PC-3 (cell line): ENCODE measurements at places on chromosomes 11 and 22. TPM values are rescaled to one million over a fixed set of nuclear protein-coding genes. Genes with fewer than 3 reads are reported as not detected.

- H3K36me3 ChIP-seq, result no peaks in the 10 kb centered on the region
- H3K27ac ChIP-seq, result no peak overlapping the region
- DNase-seq, result no peak
- no peak overlapping the region for H3K4me3 ChIP-seq
These were observed 284.8 kb downstream of the ETS1 start for GRCh38 chr11:128302425-128303186.

Gene TRPM5
- 0.06 TPM in 1 of 2 replicates, not detected in the other for total RNA-seq

DNA sequence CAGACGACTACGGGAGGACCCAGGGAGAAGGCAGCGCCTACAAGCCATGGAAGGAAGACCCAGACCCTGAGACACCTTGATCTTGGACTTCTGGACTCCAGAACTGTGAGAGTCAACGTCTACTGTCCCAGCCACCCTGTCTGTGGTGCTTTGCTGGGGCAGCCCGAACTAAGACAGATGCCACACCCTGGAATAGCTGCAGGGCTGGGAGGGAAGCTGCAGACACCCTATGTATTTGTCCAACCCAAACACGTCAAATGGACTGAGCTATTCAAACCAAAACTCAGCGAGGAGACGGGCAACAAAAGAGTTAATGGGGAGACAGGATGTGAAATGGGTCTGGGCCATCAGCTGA is 169.3 kb downstream of the CTTN start:
- H3K4me1 ChIP-seq, result no peaks in the 10 kb centered on the region
- no peak overlapping the region for H3K4me3 ChIP-seq
- H3K27ac ChIP-seq, result no peak overlapping the region
- H3K27me3 ChIP-seq, result no peaks in the 10 kb centered on the region

Gene TLCD5
- 4.2 and 6.2 TPM in 2 replicates for total RNA-seq

Gene CD3G
- not detected in 2 replicates for total RNA-seq

- H3K4me3 ChIP-seq, result no peak overlapping the region
- H3K27me3 ChIP-seq, result peaks cover 28% of the 10 kb centered on the region
- DNase-seq, result no peak
- no peaks in the 10 kb centered on the region for H3K4me1 ChIP-seq
- H3K27ac ChIP-seq, result no peak overlapping the region
These were observed 54.5 kb downstream of the CACNG2 start for GRCh38 chr22:36649066-36649465.

DNA sequence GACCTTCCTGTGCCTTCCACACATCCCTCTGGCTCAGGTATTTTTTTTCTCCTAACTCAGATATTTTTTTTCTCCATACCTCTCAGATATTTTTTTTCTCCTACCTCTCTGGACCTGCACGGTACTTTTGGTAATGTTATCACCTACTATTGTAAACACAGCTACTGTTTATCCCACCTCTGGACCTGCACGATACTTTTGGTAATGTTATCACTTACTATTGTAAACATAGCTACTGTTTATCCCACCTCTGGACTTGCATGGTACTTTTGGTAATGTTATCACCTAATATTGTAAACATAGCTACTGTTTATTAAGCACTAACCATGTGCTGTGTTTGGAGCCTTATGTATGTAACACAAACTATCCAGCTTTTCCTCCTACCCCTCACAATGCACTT is 12.1 kb upstream of the UPB1 start:
- no peaks in the 10 kb centered on the region for H3K27me3 ChIP-seq
- no peak for DNase-seq
- H3K4me1 ChIP-seq, result peaks cover 20% of the 10 kb centered on the region

DNA sequence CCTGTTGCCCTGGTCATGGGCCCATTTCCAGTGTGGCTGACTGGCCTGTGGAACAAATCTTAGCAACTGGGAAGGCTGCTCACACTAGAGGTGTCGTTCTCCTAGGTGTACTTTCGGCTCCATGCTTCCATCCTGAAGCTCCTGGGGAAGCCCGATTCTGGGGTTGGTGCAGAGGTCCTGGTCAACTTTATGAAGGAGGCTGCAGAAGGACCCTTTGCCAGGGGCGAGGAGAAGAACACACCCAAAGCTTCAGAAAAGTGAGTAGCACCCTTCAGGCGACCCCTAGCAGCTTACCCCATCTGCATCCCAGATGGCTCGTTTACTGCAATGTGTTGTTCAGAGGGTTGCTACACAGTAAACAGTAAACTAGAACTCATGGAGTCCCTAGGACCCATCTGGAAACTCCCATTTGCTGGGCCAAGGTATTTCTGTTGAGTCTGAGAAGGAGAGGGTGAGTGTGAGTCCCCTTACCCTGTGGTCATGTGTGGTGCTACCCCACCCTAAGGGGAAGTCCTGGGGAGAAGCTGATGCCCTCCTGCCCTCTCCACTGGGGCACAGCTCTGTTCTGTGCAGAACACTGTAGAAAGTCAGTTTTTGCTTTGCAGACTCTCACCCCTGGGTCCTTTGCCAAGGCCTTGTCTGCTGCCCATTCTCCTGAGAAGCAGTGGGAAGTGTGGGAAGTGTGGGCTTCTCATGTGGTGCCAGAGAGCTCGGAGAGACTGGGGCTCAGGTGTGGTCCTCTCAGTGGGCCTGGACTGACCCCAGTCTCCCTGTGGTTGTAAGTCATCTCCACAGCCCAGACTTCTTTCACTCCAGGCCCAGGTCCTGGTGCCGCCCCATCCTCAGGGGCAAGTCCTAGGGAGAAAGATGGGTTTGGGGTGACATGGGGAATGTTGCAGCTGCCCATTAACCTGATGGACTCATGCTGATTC is 85.0 kb downstream of the CABIN1 start:
- no peak overlapping the region for H3K4me3 ChIP-seq
- DNase-seq, result no peak
- H3K27me3 ChIP-seq, result no peaks in the 10 kb centered on the region
- no peaks in the 10 kb centered on the region; the same call in 1 of the 2 replicates for H3K36me3 ChIP-seq

DNA sequence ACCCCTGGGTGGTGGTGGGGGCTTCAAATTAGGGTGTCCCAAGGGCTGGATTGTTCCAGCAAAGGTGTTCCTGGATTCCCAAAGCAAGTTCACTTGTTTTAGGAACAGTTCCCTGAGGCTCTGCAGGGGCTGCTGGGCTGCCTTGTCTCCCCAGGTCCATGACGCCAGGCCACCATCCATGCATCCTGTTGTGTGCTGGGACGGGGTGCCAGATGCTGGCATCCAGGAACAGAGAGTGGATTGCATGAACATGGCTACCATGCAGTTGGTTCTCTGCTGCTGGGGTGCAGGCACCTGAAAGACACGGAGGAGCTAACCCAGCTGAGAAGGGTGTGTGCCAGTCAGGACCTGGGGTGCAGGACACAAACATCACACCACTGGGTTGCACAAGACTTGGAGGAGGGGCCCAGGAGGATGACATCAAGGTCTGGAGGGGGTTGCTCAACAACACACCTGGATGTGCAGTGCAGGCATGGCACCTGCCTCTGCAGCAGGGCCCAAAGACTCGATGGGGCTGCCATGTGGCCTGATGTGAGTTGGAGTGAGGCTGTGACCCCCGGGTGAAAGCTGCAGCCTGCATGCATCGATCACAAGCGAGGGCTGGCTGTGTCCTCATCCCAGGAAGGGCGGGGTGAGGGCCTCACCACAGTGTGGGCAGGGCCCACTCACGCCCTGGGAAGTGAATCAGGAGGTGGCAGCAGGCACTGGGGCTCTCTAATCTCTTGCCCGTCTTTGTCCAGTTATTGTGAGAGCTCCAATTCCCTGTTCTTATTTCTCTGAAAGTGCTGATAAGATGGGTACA is 74.0 kb upstream of the CLDN5 start:
- H3K27me3 ChIP-seq, result no peaks in the 10 kb centered on the region
- H3K4me1 ChIP-seq, result peaks cover 28% of the 10 kb centered on the region
- peak; percentile 43 for DNase-seq
- peak overlapping the region; percentile 73 for H3K27ac ChIP-seq
- H3K36me3 ChIP-seq, result no peaks in the 10 kb centered on the region
- no peak overlapping the region for H3K4me3 ChIP-seq

DNA sequence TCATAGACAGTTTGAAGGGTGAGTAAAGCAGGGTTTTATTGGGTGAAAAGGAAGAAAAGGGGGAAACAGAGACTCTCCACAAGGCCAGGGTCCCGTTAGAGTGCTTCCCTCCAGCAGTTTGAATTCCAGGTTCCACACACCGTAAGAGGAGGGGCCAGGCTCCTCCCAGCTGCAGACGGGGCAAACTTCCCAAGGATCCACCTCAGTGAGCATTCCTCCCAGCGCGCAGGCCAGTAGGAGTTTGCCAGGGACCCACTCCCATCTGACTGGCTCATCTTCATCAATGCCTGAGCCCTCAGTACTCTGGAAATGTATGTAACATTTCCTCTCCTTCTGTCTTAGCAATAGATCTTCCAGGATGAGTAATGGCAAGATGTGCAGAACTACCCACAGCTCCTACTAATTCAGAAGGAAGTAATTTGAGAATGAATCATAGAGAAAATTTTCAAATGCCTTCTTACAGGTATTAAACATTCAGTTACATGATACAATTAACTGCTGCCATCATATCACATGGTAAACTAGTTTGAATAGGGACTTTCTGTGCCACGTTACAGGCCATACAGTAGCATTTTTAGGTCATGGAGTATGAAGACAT is 34.0 kb upstream of the TRPC6 start:
- peaks cover 18% of the 10 kb centered on the region for H3K4me1 ChIP-seq
- H3K36me3 ChIP-seq, result no peaks in the 10 kb centered on the region
- DNase-seq, result peak; percentile 72
- H3K4me3 ChIP-seq, result no peak overlapping the region

DNA sequence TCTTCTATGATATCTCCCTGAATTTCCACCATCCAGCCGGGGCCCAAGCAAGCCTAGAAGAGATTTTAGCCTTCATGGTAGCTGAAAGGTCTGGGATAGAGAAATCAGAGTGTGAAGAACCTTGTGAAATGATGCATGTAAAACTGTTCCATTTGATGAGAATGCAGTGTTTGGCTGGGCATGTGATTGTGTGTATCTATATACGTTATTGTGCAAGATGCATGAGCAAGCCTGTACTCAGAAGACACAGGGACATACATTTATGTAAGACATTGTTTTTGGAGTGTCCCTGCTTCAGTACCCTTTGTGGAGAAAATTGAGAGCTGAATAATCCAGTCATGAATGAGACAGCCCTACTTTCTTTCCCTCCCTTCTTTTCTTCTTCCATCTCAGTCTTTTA is 15.2 kb upstream of the OR52K2 start:
- H3K36me3 ChIP-seq, result no peaks in the 10 kb centered on the region
- no peak overlapping the region for H3K27ac ChIP-seq
- DNase-seq, result no peak
- no peak overlapping the region for H3K4me3 ChIP-seq
- no peaks in the 10 kb centered on the region for H3K4me1 ChIP-seq

Gene CDON
- 4.4 and 10.1 TPM in 2 replicates for total RNA-seq

Gene KLHDC7B
- total RNA-seq, result 0.35 TPM in 1 of 2 replicates, not detected in the other

Gene OVCH2
- not detected in 2 replicates for total RNA-seq

Gene CD248
- total RNA-seq, result not detected in 2 replicates

Gene ALDH3B1
- total RNA-seq, result 26.0 and 28.1 TPM in 2 replicates

- H3K4me1 ChIP-seq, result peaks cover 7% of the 10 kb centered on the region; the same call in 1 of the 2 replicates
- H3K27me3 ChIP-seq, result no peaks in the 10 kb centered on the region
- H3K27ac ChIP-seq, result peak overlapping the region; percentile 31
- DNase-seq, result peak; percentile 81
- peak overlapping the region; percentile 63 for H3K4me3 ChIP-seq
- H3K36me3 ChIP-seq, result no peaks in the 10 kb centered on the region
These were observed 3.5 kb upstream of the KRTAP5-6 start for GRCh38 chr11:1693327-1694063.

DNA sequence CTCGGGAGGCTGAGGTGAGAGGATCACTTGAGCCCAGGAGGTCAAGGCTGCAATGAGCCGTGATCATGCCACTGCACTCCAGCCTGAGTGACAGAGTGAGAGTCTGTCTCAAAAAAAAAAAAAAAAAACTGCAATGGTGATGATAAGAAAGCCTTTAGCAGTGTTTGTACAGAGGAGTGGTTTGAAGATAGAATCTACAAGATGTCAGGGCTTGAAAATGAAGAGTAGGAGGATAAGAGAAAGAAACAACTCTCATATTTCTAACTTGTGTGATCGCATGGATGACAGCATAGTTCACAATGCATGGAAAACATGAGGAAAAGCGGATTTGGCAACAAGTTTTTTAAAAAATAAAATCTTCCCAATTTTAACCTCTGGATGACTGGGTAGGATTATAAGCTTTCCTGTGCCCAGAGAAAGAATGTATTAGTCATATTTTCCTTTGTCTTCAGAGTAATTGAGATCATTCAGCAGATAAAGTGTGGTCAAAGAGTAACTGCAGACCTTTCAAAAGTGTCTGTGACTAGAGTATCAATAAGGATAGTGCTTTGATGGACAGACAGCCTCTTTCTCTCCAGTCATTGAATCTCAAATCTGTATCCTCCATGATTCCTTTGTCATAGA is 328.1 kb downstream of the CASP12 start:
- peak overlapping the region; percentile 22 for H3K27ac ChIP-seq
- H3K36me3 ChIP-seq, result no peaks in the 10 kb centered on the region
- no peak overlapping the region for H3K4me3 ChIP-seq
- H3K27me3 ChIP-seq, result no peaks in the 10 kb centered on the region
- peaks cover 42% of the 10 kb centered on the region for H3K4me1 ChIP-seq
